ENCODE measurements at places on chromosomes 2 and 18.

DNA sequence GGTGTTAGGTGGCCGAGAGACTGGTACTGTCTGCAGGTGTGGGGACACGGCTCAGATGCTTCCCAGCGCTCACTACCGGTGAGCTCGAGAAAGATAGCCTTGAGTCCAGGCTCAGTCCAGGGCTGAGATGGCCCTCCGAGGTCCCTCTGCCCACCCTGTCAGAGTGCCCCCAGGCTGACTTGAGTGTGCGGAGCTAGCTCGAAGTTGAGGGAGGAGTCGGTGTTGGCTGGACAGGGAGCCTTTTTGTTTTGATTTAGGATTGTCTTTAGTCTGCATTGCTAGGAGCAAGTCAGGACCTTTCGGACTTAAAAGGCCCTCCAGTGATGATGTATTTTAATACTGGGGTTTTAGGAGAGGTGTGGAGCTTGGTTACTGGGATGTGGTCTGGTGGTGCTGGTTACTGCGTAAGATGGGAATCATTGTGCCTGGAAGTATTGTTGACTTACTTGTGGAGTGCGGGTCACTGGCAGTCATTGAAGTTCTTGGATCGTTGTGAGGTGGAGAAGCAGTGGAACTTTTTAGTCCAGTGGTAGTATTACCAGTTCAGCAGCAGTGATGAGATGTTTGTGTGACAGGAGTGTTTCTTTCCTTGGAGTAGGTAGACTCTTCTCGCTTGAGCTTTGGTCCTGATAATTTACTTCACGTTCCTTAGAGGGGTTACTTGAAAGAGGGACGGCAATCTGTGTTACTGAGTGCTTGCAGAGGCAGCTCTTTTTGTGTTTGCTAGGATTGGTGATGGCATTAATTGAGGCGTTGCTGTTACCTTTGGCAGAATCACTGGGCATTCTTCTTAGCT, 633 bp downstream of the KIAA1328 start:
- peak; percentile 74 for DNase-seq

GRCh38 chr2:64277101-64277849, 133.1 kb upstream of the PELI1 start:
- peak; percentile 54 for DNase-seq

GRCh38 chr2:85712336-85712735, 18.2 kb downstream of the GNLY start:
- no peak for DNase-seq

- DNase-seq: peak; percentile 75
These were observed 18.6 kb upstream of the PEX13 start for GRCh38 chr2:60998628-60999545.

DNA sequence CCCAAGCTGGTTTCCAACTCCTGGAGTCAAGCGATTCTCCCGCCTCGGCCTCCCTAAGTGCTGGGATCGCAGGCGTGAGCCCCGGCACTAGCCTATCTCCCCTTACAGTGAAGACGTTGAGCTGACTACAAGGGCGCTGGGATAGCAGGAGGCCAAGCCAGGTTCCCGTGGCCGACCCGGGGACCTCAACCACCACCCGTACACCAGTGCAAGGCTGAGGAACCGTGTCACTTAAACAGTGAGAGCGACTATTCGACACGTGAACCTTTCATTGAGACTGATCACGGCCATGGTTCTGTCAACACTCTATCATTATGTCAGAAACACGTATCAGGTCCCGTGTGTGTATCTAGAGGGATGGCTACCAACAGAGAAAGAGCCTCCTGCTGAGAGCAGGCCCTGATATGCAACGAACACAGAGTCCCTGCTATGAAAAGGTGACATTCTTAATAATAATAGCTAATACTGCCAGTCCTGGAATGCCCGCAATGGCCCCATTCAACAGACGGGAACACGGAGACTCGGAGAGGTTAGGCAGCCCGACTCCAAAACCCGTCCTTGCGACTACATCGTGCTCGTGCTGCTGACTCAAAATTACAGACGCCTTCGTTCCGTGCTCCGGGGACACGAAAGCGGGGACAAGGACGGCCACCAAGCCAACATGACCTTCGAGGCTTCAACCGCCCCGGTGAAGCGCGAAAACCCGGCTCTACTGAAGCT, 833 bp downstream of the AFG3L2 start:
- no peak for DNase-seq

- peak; percentile 78 for DNase-seq
These were observed 32.5 kb upstream of the REG3G start for GRCh38 chr2:78992807-78993517.

- DNase-seq: no peak
These were observed 85.7 kb downstream of the CEP192 start for GRCh38 chr18:13076886-13077285.

GRCh38 chr18:3119401-3120341, 100.1 kb downstream of the MYOM1 start:
- no peak for DNase-seq

DNA sequence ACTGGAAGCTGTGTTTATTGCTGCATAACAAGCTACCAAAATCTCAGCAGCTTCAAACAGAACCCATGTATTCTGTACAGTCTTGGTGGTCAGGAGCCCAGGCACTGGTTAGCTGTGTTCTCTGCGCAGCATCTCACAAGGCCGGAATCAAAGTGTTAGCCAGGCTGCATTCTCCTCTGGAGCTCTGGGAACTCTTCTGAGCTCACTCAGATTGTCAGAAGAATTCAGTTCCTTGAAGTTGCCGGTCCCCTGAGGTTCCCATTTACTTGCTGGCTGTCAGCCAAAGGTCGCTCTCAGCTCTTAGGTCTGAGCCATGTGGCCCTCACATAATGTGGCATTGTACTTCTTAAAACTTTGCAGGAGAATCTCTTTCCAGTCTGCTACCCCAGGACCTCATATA, 123.6 kb upstream of the SMIM21 start:
- DNase-seq: no peak

GRCh38 chr2:3566806-3567205, 8.3 kb upstream of the RPS7 start:
- no peak for DNase-seq

GRCh38 chr2:102025016-102025501, 33.3 kb downstream of the IL1R2 start:
- no peak for DNase-seq

- no peak for DNase-seq
These were observed 608.6 kb upstream of the CELF4 start for GRCh38 chr18:38174173-38174572.

- no peak for DNase-seq
These were observed 50.6 kb downstream of the PSMD14 start for GRCh38 chr2:161358838-161359237.

- DNase-seq: no peak
These were observed 86.9 kb downstream of the VSNL1 start for GRCh38 chr2:17627434-17627833.

DNA sequence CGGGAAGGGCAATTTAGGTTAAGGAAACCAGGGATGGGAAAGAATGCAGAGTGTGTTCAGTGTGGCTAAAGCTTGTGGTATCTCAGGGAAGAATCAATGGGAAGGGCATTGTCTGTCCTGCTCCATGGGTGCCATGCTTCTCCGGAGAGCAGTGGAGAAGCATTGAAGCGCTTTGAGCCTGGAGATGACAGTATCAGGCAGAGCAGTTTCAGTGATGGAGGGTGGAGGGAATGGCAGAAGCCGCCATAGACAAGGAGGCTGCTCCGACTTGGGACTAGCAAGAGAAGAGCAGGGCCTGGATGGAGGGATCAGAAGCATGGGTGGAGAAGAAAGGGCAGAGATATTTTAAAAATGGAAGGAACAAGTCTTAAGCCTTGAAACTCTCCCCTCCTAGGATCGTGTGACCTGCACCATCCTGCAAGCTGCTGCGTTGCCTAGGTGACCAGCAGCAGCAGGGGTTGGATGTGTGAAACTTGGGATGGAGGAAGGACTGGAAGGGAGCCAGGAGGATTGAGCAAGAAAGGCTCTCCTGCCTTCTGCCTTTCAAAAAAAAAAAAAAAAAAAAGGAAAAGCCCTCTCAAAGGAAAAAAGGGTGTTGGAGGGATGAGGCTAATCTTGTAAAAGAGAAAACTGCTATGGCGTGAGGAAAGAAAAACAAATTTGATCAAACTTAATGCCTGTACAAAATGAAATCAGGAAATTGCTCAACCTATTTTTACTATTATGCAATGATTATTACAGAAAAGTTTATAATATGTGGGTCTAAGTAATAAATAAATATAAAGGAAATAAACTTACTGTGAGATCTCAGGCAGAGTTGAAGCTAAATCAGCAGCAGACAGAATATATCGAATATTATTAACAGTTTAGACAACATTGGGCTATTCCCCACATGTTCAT, 493.8 kb upstream of the NRP2 start:
- no peak for DNase-seq

DNA sequence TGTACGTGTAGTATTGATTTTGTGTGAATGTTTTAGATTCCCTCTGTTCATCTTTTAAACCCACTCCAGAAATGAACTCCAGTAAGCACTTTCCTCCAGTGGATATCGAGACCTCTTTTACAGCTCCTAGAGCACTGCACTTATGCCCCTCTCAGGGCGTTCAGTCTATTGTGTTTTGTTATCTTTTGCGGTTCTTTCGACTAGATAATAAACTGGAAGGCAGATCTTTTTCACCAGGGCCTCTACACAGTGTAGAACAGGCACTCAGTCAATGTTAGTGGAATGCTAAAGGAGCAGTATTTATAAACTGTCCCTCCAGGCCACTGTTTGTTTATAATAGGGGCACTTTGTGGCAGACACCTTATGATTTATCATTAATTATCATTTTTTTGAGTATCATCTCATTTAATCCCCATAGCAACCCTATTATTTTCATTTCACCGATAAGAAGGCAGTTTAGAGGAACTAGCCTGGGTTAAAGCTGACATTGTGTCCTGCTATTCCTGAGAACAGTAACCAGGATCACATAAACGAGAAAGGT, 742 bp upstream of the SOS1 start:
- no peak for DNase-seq

- no peak for DNase-seq
These were observed 114.0 kb upstream of the SLC39A10 start for GRCh38 chr2:195543063-195543462.

GRCh38 chr2:25491003-25491696, 149.4 kb upstream of the DNMT3A start:
- no peak for DNase-seq

GRCh38 chr18:48562075-48562474, 23.2 kb downstream of the CTIF start:
- no peak for DNase-seq

DNA sequence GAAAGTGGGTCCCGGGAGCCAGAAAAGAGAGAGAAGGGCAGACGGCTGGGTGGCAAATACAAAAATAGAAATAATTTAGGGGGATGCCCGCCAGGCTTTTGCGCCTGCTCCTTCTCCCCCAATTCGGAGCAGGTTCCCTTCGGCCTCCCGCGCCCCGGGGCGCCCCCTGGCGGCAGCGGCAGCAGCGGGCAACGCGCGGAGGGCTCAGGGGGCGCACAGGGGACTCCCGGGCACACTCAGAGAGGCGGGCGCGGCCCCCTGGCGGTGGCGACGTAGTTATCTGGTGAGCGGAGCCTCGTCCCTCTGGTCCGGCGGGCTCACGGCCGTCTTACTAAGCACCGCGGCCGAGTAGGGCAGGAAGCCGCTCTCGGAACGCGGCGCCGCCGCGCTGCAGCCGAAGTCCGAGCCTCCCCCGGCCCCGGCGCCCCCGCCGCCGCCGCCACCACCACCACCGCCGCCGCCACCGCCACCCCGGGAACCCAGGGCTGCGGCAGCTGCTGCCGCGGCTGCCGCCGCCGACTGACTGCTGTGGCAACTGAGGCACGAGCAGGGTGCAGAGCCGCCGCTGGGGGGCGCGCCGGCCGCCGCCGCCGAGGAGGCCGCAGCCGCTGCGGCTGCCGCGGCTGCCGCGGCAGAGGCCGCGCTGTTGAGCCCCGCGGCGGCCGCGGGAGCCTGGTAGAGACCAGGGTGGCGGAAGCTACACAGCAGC, 3.8 kb downstream of the EVX2 start:
- peak; percentile 73 for DNase-seq

- DNase-seq: peak; percentile 44
These were observed 101.4 kb upstream of the RAB6C start for GRCh38 chr2:129877795-129878775.

GRCh38 chr2:176080540-176081375, 3.0 kb downstream of the EVX2 start:
- DNase-seq: no peak

DNA sequence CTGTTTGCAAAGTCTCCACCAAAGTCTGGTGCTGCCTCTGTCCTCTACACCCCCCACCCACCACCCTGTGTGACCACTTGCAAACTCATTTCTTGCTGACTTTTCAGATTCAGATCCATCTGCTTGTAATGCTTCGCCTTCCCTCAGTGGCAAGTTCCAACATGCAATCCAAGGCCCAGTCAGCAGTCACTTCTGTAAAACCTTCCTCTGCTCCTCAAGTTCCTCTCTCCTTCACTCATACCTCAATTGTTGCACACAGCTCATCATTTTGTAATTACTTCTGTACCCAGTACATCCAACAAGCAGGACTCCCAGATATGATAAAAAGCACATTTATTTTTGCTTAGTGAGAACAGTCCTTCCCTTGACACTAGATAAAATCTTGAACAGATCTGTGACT, 6.5 kb upstream of the LOXHD1 start:
- DNase-seq: no peak

- DNase-seq: peak; percentile 32
These were observed 412 bp upstream of the NCK2 start for GRCh38 chr2:105744091-105744908.

DNA sequence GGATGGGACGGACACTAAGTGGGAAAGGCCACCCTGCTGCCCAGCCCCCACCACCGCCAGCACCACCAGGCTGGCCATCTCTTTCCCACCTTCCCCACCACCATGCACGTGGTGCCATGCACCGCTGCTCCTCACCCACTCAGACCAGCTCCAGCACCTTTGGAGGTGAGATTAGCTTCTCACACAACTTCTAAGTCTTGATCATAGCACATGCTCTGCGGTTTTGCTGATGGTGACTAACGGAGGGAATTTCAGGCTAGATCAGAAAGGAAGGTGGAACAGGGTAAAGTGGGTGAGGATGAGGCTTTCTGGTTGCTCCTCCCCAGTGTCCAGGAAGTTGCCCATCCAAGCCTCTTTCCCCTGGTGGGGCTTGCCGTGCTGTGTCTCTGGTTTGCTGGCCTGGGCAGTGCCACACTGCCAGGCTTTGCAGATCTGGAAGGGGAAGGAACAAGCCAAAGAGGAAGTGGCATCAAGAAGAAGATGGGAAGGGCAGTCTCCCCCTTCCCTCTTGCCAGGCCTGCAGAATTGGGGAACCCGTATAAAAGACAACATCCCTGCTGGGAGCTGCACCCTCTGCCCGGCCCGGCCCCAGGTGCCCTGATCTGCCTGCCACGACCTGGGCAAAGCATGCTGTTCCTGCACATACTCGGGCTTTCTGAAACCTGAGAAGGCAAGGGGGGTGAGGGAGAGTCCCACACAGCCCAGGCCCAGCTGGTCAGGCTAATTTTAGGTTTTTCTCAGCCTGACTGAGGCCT, 44.3 kb upstream of the CAB39 start:
- DNase-seq: peak; percentile 13
